IPS DF 19.7 (cell line): ENCODE measurements at places on chromosomes 16 and 17.

GRCh38 chr17:62656446-62656845 lies 29.0 kb downstream of the MRC2 start:
- no peak for DNase-seq

DNA sequence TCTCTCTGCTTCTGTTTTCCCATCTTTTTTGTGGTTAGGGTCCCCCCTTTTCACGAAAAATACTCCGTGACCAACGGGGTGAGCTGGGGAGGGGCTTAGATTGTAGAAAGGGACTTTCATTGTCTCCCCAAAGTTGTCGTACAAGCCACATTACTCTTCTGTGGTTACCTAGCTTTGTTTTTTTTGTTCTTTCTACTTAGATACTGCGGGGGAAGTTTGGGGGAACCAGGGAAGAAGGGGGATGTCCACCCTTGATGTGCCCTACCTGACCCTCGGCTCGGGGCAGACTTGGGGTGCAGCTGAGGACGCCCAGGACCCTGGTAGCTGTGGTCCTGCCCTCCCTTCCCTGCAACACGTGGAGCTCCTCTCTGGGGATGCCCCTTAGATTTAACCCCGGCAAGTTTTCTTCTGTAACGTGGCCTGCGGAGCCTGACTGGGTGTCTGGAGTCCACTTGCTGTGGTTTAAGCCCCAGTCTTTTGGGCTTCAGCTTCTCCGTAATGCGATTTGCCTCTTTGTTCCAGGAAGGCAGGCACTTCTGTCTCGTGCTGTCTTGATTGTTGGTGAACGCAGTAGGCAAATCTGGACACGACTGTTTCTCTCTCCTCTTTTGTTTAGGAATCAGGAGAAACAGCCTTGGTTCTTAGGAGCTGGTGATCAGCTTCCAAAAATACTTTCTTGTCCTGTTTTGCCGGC lies 892 bp downstream of the ABCC1 start:
- DNase-seq = no peak

DNA sequence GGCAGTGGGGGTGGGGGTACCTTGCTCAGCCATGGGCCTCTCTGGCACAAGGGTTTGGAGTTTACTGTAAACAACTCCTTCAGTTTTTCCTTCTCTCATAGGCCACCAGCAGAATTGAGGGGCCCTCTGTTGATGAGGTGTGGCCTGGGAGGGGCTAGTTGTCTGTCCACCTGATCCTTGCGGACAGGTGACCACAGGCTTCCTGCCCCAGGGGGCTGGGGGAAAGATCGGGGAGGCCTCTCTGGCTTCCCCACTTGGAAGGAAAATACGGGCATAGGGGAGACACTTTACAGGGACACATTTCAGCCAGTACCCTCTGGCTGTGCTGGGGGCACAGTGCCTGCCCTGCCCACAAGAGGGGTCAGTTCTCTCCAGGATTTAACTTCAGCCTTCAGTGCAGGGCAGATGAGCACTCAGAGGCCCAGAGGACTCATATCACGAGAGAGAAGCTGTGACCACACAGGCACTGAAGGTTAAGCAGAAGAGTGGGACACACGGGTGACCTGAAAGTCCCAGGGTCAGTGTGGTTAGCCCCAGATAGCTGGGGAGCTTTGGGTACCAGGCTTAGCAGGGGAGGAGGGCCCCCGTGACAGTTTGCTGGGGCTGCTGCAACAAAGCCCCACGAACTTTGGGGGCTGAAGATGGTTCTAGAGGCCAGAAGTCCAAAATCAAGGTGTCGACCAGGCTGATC lies 245.9 kb downstream of the SEC14L1 start:
- DNase-seq = no peak

DNA sequence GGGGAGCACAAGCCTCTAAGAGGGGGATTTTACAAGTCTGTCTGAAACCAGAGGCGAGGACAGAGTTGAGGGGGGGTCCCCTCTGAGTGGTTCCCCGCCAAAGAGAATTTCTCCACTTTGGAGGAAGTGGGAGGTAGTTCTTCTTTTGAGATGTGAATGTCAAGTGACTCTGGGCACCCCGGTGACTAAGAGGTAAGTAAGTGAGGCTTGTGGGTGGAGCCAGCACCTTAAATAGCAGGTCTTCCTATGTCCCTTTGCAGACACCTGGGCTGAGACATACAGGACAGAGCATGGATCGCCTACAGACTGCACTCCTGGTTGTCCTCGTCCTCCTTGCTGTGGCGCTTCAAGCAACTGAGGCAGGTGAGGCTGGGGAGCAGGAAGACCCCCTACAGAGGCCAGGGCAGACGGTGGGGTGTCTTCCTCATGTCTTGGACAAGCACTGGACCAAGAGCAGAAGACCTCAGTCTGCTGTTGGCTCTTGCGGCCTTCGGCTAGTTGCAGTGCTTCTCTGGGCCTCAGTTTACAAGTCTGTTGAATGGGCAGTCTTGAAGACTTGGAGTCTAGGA lies at the start of gene CCL22:
CCL22 (plus strand) TSS at position 257 of the 569 bp plus-strand sequence; CDS start at position 291, 34 bp downstream.
- DNase-seq = no peak

GRCh38 chr17:3532859-3533142 lies 24.8 kb downstream of the TRPV3 start:
- no peak for DNase-seq

- no peak for DNase-seq
Observed at GRCh38 chr17:71022758-71023157, 853.4 kb downstream of the KCNJ2 start.

- DNase-seq = no peak
Observed at GRCh38 chr17:1294157-1294717, 14.8 kb downstream of the TRARG1 start.

DNA sequence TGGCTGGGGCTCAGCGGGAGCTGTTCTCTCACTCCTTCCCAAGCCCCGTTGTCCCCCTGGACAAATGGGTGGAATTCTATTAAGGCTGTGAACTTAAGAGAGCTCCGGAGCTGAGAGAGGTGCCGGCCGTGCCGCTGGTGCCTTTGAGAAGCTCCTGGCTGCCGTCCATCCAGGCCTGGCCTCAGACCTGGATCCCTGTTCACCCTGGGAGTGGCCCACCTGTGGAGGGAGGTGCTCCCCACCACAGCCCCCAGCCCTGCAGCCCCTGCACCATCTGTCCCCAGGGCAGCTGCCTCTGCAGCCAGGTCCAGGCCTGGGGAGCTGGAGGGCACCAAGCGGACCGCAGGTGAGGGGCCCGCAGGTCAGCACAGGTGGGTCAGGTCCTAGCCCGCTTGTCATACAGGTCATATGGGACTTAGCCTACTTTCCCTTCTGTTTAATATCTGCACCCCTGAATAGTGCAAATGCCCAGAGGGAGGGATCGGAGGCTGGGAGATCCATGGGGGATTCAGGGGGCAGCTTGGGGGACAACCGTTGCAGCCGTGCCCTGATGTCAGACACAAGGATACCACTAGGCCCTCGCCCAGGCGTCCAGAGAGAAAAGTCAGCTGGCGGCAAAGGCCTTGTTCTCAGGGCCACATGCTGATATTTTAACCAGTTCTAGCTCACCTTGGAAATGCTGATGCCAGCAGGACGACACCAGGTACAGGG lies 15.2 kb upstream of the METRNL start:
- DNase-seq = no peak

- DNase-seq = no peak
Observed at GRCh38 chr16:13351601-13352217, 450.3 kb downstream of the SHISA9 start.

- DNase-seq = no peak
Observed at GRCh38 chr16:23874613-23875294, 39.0 kb downstream of the PRKCB start.

DNA sequence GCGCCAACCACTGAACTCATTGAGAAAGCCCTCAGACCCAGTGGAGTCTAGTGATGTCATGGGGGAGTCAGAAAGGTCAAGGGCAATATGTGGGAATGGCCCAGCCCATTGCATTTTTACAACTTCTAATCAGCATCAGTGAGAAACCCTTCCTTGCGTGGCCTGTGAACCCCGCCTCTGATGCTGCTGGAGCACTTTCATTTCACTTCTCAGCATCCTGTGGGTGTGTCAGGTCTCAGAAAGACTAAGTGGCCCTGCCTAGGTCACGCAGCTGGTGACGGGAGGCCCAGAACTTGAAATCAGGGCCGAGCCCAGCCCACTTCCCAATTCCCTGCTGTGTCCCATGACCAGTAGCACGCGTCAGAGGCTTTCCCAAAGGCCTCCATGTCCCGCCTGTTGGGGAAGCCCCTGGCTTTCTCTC lies 6.1 kb downstream of the DNAI2 start:
- no peak for DNase-seq

DNA sequence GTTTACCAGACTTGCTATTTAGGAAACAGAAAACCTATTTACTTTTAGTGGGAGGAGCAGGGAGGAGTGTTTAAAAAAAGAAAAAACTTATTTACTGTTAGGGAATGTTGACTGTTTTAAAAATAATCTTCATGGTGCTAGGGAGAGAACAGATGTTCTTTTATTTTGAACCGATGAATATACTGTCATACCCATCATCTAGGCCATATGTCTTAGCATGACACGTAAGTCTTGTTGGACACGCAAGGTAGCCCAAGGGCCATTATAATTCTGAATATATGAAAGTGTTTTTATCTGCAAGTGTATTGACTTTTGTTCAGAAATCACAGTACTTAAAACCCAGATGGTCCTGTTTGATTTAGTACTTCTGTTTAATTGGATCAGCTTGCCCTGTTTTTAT lies 11.6 kb downstream of the WIPF2 start:
- DNase-seq = no peak

- DNase-seq = no peak
Observed at GRCh38 chr17:81806461-81807209, 2.7 kb downstream of the GCGR start.

- no peak for DNase-seq
Observed at GRCh38 chr16:64990101-64990500, 131.8 kb downstream of the CDH11 start.

- peak; percentile 61 for DNase-seq
Observed at GRCh38 chr17:30292286-30292858, 628 bp upstream of the BLMH start.

GRCh38 chr17:63434951-63435571 lies 11.0 kb downstream of the CYB561 start:
- no peak for DNase-seq

DNA sequence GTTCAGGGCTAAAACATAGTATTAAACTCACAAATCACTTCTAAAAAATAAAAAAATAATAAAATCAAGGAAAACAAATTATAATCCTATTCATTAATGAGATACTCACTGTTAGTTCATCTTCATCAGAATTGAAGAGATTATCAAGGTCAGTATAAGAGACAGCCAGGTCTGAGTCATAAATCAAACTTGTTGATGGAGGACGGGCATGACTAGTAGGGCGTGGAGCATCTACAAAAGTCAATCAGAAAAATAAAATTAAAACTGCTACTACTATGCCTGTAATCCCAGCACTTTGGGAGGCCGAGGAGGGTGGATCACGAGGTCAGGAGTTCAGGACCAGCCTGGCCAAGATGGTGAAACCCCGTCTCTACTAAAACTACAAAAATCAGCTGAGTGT lies 59.1 kb upstream of the INTS2 start:
- no peak for DNase-seq

GRCh38 chr17:67998466-67998865 lies 2.2 kb upstream of the C17orf58 start:
- DNase-seq = no peak

- no peak for DNase-seq
Observed at GRCh38 chr17:30952638-30953393, 18.0 kb upstream of the RNF135 start.

DNA sequence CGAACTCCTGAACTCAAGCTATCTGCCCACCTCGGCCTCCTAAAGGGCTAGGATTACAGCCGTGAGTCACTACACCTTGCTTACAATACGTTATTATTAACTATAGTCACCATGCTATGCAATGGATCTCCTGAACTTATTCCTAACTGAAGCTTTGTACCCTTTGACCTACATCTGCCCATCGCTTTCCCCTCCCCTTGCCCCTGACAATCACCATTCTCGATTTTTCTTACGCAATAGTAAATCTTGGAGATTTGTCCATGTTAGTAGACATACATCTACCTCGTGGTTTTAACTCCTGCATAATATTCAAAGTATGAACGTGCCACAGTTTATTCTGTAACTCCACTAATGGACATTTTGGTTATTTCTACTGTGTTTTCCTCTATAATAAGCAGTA lies 120.6 kb downstream of the NPIPB5 start:
- DNase-seq = no peak
